ENCODE measurements at places on chromosomes 11 and 22.

DNA sequence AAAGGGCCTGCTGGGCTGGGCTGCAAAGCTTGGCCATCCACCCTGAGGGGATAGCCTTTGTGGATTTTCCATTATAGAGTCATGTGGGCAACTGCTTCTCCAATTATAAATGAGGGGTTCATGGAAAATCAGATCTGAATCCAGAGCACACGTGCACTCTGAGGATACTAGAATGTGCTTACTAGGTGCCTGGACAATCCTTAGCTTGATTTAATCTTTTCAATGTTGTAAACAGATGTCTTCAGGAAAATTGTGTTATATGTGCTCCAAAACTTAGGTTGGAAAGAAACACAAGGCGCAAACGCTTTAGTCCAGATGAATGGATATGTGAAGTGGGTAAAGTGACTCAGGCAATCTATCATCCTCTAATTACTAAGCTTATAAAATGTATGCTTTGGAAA lies 92.0 kb downstream of the SLC17A6 start:
- DNase-seq: peak; percentile 5

DNA sequence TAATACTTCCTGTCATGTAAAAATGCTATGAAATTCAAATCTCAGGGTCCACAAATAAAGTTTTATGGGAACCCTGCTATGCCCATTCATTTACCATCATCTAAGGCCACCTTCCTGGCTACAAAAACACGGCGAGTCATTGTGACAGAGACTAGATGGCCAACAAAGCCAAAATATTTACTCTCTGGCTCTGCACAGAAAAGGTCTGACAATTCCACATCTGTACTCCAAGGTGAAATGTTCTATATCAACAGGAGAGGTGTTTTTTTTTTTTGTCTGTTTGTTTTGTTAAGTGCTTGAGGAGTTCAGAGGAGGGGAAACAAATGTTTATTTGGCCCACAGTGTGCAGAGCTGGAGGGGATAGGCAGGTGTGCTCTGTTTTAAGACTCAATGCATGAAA lies 18.6 kb upstream of the TMA7B start:
- DNase-seq: no peak

GRCh38 chr22:30611197-30611596 lies 4.2 kb downstream of the TCN2 start:
- DNase-seq: no peak

DNA sequence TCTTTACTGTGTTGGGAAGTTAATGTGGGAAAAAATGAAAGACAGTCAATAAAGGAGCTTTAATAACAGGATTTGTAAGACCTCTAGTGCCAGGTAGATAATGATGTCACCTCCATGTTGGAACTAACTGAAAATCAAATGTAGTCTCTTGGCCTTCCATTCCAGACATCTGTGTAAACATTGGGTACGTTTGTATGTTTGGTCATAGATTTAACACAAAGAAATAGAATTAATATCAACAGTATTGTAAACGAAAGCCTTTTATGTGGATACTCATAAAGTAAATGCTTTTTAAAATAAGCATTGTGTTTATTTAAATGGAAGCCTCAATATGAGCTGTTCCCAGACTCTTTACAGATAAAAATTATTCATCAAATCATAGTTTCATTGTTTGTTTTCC lies 605.7 kb downstream of the METTL15 start:
- no peak for DNase-seq

- peak; percentile 3 for DNase-seq
Observed at GRCh38 chr11:119888119-119888518, 159.1 kb upstream of the NECTIN1 start.

DNA sequence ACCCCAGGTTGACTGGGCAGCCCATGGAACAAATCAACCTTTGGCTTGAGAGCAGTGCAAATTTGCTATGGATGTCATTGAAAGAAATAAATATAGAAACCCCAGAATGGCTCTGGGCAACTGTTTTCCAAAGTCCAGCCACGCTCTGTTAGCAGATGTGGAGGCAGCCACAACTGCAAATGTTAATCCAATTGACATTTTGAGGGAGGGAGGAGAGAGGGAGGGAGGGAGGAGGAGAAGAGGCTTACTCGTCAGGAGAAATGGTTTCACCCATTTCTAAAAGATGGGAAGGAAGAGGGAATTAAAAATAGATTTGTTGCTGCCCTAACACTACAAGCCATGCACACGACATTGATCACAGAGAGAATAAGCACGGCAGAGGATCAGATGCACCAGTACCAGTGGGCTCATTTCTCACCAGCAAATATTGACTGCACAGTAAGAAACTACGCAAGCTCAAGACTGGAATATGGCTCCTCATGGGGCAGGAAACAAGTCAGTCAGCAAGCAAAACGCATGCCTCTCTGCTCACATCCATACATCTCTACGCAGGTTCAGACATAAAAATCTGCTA lies 229.1 kb downstream of the LARGE1 start:
- no peak for DNase-seq

- no peak for DNase-seq
Observed at GRCh38 chr11:65657426-65657825, 5.3 kb downstream of the RELA start.

DNA sequence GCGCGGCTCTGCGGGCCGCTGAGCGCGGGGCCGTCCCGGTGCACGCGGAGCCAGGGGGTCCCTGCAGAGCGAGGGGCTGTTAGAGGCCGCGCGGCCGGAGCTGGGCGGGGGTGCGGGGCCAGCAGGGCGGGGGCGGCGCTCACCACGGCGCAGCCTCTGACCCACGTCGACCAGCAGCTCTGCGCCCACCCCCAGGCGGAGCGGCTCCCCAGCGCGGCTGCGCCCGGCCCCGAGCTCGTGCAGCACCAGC lies 385 bp upstream of the SCO2 start:
- no peak for DNase-seq

DNA sequence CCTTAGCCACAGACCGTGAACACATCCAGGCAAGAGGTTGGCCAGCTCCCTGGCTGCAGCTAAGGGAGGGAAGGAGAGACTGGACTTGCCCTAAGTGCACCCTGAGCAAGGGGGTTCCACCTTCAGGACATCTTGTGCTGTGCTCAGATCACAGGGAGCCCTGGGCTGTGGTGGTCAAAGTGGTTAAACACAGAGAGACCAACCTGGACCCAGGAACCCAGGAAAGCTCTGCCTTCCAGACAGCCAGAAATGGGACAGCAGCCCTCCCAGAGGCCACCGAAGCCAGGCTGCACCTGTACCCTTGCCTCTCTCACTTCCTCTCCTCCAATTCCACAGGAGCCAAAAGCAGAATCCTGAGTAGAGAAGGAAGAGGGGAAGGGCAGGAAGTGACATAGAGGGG lies 105.2 kb upstream of the TMEM45B start:
- DNase-seq: no peak

- no peak for DNase-seq
Observed at GRCh38 chr22:47225931-47226633, 463.6 kb downstream of the TBC1D22A start.

DNA sequence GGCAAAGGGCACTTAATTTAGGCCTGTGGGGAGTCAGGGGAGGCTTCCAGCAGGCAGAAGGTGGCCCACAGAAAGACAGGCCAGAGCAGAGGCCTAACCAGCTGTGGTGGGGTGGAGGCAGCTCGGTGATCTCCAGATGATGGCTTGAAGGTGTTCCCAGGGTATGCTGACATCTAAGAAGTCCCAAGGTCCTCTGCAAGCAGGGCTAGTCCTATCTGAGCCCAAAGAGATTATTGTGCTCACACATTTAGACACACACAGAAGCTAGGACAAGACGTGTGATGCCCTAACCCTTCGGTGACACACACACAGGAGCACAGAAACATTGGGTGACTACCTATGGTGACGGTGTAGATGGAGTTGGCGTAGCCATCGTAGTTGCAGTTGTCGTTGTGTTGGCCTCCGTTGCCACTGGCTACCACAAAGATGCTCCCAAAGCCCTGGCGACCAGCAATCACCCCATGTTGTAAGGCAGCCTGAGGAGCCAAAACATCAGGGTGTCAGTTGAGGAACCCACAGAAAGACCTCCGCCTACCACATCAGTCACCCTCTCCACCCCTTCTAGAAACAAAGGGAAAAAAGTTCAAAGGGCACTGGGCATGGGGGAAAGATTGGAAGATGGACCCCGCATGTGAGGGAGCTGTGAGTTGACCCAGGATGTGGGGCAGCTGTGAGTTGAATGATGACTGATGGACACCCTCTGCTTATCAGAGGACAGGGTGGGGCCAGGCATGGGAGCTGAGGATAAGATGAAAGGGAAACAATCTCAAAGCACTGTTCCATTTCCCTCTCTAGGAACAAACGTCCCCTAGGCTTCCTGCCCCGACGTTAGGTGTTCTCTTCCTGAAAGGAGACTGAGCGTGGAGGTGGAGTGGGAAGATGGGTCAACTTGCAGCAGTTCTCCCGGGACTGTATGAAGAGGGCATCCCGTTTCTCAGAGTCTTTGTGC lies 7.9 kb downstream of the PCSK7 start:
- no peak for DNase-seq

- no peak for DNase-seq
Observed at GRCh38 chr22:19793661-19794310, 33.2 kb downstream of the TBX1 start.

DNA sequence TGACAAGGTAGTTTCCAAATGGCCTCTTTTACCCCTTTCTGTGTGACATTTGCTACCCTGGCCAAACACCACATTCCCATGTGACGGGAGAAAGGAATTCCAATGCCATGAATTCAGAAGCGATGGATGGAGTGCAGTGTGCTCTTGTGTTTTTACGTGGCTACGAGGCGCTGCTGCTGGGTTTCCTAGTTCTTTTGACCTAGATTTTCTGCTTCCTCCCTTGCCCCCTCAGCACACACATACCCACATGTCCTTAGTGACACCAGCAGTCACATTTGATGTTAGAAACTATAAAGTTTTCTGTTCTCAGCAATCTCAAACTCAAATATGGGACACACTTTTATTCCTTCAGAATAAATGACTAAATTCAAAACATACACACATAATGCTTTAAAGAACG lies 7.8 kb upstream of the TMA7B start:
- no peak for DNase-seq

DNA sequence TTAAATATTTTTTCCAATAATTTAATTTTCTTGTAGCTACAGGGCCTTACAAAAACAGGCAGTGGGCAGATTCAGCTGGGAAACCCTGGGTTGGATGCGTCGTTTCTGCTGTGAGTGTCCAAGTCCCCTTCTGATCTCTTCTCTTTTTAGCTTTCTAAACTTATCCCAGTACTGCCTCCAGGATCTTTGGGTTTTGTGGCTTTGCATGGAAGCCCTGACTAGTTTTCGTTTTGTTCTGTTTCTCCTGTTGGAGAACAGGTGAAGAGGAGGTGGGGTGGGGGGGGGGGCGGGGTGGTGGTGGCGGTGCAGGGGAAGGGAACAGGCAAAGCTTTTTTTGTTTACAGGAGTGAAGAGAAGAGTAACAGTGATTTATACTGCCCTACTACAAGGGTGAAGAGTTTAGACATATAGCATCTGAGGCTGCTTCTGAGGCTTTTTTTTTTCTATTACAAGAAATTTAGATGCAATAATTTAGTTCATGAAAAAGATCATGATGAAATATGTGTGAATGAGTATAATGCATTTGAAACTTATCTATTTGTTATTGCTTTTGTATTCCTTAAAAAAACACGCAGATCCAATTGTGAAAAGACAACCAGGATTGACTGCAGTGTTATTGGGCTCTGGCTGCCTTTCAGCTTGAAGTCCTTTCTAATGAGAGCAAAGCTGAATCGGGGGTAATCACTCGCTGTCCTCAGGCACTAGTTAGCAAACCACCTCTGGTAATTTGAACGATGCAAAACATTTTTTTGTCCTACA lies 142.9 kb downstream of the NCAM1 start:
- no peak for DNase-seq

GRCh38 chr11:29293825-29294224 lies 723.0 kb downstream of the KCNA4 start:
- peak; percentile 72 for DNase-seq

GRCh38 chr22:37077802-37078448 lies 26.4 kb downstream of the KCTD17 start:
- DNase-seq: peak; percentile 29

DNA sequence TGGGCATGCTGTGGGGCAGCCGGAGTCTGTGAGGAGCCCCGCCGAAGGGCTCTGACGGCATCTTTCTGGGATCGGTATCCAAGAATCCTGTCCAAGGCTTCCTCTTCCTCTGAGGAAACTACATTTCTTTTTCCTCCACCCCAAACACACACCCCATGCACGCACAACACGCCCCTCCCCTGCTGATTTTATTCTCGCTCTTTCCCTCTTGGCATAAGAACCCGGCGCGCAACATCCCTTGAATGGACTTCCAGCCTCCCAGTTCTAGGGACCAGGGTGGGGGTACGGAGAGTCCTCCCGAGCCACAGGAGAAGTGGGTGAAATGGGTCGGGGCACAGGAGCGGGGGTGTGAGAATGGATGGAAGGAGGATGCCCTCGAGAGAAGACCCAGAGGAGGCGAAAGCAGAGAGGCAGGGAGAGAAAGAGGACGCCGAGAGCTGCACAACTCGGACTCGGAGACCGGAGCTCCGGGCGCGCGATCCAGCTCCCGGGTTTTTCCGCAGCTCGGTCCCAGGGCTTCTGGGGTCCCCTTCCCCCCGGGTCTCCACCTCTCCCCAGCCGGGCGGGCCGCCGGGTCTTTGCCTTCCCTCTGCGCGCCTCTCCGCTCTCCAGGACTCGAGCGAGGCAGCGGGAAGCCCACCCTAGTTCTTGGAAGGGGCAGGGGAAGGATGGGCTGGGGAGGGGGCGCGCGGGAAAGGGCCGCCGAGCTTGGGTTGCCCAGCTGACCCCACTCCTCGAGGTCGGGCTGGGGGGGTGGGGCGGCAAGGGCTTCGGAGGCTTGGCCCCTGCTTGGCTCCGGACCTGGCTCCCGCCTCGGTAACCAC lies 1.5 kb upstream of the LARGE1 start:
- DNase-seq: peak; percentile 61

DNA sequence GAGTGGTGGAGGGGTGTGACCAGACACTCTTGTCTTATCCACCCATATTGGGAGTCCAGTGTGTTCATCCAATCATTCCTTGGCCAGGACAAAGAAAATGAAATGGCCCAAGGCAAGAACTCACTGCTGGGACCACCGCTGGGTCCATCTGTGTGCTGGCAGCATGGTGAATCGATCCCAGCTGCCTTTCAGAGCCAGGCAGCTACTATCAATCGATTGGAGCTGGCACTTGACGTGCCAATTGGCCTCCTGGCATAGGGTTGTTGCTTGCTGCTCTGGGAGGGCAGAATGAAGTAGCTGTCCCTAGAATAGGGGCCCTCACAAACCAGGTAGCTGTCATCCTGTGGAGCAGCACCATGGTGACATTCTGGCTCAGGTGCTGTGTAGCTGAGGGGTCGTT lies 1.4 kb upstream of the ARVCF start:
- no peak for DNase-seq

DNA sequence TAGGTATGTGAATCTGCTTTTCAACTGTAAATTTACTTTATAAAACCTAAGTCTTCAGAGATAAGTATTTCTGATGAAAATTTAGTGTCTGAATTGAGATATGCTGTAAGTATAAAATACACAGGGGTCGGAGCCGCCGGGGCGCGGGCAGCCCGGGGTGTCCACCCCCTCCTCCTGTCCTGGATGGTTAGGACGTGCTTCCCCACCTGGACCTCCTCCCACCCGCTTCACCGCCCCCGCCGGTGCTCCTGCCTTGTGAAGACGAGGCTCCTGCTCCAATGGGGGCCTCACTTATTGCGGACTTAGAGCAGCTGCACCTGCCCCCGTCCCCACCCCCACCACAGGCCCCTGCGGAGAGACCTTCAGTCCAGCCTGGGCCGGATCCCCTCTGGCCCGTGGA lies 21.3 kb upstream of the PHF21A start:
- DNase-seq: no peak
